ENCODE measurements at places on chromosomes 16 and 17. TPM values are rescaled to one million over a fixed set of nuclear protein-coding genes. Genes with fewer than 3 reads are reported as not detected.

DNA sequence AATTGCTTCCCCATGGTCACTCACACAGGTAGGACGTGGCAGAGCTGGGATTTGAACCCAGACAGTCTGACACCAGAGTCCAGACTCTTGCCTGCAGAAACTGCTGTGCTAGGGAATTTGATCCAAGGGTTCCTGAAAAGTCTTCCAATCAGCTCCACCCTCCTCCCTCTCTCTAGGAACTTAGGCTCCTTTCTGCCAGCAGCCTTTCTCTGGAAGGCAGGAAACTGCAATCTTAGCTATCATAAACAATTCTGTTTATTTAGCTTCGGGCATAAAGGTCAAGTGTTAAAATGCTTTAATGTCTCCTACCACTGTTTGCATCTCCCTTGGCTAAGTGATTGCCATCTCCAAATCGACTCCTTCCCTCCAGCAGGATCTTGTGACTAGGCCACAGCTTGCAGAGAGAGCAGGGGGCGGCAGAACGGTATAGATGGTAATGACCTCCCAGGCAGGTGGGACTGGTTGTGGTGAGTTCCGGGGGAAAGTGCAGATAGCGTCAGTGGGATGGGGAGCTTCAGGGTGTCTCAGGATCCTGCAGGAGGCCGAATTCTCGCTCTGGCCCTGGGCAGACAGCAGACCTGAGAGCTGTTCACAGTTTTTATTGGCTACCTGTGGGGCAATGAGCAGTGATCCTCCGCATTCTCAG lies 882.4 kb upstream of the EEF2KMT start:
- no peak for DNase-seq

DNA sequence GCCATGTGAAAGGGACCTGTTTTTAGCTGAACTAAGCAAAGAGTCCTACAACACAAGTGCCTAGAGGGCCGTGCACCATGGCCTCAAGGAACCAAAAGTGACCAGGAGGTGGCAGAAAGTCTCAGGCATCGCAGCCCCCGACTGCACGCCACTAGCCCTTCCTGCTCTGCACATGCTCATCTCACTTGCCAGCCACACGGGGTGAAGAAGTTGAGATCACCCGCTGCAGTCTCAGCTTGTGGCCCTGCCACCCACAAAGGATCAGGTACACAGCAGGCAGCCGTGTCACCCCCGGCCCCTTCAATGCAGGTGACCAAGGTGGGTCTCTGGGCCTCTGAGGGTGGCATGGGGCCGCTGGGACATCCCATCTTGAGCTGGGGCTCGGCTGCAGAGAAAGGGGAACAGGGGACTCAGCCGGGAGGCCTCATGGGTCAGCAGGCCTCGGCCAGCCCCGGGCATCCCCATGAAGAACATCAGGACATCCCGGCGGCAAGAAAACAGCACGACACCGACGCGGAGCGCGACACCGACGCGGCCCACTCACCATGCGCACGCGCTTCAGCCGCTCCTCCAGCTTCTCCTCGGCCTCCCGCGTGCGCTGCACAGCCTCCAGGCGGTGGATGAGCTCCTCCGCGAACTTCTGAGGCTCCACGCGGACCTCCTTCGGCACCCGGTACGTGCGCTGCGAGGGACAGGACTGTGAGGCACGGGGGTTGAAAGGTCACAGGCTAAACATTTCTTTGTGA lies 21.0 kb downstream of the PDIA2 start:
- DNase-seq: no peak

DNA sequence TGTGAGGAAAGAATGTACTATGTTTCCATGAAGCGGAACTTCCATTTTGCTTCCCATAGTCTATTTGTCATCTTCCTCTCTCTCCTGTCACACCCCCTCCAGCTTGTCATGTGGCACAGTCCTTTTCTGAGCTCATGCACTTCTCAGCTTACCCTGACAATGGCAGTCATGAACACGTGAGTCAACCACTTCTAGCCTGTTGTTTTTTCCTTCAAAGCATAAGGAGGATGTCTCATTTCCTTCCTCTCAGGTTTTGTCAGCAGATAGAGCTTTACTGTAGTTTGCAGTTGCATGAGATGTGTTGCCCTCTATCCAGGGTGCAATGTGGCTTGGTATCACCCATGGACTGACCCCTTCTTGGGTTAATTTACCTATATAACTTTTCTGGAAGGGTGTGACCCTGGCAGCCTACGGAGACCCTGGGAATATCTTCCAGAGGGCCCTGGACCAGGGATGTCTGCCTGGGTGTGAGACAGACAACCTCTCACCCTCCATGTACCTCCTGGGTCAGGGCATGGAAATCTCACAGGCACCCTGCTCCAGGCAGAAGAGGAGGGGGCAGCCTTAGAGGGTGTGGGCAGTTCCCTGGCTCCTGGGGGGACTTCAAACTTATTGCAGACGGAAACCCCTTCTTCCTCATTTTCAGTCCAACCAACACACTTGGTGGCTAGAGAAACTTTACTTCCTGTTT lies 4.0 kb upstream of the ZNF267 start:
- DNase-seq: no peak

- DNase-seq: no peak
Measured at GRCh38 chr16:89831810-89832328, 3.6 kb downstream of the SPIRE2 start.

- DNase-seq: no peak
Measured at GRCh38 chr16:50609471-50609870, 61.3 kb downstream of the NKD1 start.

The FBXW10 gene
- polyA plus RNA-seq: 0.89 TPM

All from renal cortex interstitium (tissue), 15 donors.